ENCODE measurements at places on chromosomes 13 and 19.

DNA sequence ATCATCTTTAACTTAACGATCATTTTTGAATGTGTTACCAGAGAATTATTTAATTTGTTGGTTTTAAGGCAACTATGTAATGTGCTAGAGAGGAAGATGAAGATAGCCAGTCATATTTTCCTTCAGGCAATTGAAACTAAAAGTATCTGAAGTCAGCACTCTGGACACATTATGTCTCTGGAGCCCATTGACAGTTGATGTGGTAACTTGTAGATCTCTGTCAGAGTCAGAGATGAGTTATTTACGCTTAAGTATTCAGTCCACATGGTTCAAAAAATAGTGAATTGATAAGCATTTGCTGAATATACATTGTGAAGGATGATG lies 2.1 kb downstream of the ZMYM2 start:
- DNase-seq: no peak

- no peak for DNase-seq
Measured at GRCh38 chr19:31338069-31338776, 11.0 kb downstream of the TSHZ3 start.

- DNase-seq: no peak
Measured at GRCh38 chr19:41098762-41099161, 10.5 kb downstream of the CYP2A13 start.

DNA sequence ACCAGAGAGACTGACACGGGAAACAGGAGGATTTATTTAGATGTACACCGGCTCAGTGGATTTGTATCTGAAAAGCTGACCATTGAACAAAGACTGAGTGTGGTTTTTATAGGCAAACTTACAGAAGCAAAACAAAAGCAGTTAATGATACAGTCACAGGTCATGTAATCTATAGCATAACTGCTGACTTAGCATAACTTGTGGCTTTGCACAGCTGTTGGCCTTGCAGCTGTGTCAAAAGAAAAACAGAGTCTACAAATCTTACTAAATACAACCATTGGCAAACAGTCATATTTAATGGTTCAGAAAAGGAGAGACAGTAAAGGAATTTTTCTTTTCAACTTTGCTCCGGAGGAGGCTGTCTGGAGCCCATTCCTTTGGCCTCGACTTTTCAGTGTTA lies 2.3 kb upstream of the ILF3 start:
- DNase-seq: no peak

DNA sequence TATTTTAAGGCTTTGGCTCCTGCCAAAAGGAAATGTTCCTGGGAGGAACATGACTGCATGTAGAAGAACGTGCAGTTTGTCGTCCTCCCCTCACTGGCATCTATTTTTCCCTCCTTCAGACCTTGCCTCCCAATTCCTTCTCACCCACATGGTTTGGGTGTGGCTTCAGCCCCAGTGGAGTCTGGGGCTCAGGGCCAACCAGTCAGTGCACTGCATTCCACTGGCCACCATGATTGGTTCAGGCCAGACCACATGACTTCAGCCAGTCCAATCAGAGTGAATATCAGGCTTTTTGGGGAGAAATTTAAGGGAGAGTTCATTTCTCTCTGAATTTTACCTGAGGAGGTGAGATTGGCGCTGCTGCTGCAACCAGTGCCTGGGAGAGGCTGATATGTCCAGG lies 171.6 kb downstream of the ZIC5 start:
- no peak for DNase-seq

- no peak for DNase-seq
Measured at GRCh38 chr19:18596752-18597157, 8.2 kb downstream of the REX1BD start.

DNA sequence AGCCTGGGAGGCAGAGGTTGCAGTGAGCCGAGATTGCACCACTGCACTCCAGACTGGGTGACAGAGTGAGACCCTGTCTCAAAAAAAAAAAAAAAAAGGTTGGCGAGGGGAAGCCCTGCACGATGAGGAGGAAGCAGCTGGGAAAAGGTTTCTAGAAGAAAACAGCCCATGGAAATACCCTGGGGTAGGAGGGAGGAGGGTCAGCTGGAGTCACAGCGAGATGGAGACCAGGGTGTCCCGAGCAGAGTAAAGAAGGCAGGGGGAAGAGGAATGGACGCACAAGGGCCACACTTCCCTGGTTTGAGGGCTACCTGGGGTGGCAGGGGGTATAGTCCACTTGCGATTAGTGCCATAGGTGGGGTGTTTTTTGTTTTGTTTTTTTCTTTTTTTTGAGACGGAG lies 6.4 kb downstream of the KANK3 start:
- DNase-seq: no peak

- no peak for DNase-seq
Measured at GRCh38 chr13:37640499-37640898, 41.9 kb upstream of the POSTN start.

- DNase-seq: no peak
Measured at GRCh38 chr19:46211201-46211881, 18.2 kb upstream of the IGFL1 start.

GRCh38 chr19:30547246-30547645 lies 175.1 kb downstream of the ZNF536 start:
- no peak for DNase-seq

DNA sequence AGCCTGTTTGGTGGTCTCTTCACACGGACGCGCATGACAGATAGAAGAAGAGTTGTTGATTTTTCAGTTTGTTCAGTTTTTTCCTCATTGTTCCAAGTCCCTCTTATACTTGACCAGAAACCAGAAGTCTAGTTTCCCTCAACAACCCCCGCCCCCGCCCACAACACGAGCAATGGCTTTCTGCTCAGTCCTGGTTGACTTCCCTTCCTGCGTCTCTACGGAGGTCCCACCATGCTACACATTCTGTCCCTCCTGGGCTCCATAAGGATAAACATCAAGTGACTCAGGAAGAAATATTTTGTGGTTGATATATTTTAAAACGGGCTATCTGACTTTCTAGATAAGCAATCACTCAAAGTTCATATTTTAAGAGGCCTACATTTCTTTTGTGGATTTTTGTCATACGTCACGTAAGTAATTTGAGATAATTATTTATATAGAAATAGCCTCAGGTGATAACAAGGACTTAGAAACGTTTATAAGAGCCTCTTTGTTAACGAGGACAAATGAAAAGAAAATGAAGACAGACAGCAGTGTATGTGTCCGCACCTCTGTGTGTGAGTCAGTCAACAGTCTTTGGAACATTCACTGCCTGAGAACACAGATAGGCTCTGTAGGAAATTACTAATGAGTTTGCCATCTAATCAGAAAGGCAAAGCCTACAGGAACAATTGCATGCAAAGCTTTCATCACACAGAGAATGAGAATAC lies 214.4 kb downstream of the RAP2A start:
- DNase-seq: no peak

DNA sequence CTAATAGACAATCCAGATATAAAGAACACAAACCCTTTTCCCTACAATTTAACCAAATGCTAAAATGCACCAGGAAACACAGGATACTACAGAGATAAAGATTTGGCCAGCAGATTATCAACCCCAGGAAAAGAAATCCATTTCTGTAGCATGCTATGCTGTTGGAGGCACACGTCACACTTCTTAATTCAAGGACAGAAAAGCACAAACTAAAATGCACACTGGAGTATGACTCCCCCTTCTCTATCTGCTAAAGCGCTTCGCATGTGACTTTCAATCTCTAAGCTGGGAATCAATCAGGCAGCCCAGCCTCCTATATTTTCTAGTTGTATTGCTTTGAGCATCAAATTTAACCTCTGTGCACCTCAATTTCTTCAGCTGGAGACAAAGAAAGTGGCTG lies 22.2 kb downstream of the ABCC4 start:
- DNase-seq: no peak

DNA sequence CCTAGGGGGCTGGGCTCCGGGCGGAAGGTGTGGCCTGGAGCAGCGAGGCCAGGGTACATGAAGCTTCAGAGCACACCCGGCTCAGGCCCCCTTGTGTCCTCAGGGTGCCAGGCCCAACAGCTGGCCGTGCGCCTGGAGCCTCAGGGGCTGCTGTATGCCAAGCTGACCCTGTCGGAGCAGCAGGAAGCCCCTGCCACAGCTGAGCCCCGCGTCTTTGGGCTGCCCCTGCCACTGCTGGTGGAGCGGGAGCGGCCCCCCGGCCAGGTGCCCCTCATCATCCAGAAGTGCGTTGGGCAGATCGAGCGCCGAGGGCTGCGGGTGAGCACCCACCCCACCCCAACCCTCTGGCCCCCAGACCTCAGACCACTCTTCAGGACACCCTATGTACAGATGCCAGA lies 3.2 kb downstream of the SYDE1 start:
- DNase-seq: no peak

DNA sequence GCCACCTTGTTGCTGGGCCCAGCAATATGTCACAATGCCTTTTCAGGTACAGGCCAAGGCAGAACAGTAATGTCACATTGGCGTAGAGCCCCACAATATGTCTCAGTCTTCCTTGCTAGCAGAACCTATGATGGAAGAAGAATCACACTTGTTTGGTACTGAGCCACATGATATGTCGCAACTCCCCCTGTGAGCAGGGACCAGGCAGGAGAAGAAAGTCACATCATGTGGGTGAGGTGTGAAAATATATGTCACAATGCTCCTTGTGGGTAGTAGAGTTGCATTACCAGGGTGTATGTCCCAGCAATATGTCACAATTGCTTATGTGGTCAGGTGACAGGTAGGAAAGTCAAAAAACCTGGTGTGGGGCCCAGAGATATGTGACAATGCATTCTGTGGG lies 7.1 kb upstream of the ZNF91 start:
- DNase-seq: peak; percentile 64

GRCh38 chr19:17021793-17022590 lies 4.6 kb downstream of the CPAMD8 start:
- DNase-seq: peak; percentile 76

DNA sequence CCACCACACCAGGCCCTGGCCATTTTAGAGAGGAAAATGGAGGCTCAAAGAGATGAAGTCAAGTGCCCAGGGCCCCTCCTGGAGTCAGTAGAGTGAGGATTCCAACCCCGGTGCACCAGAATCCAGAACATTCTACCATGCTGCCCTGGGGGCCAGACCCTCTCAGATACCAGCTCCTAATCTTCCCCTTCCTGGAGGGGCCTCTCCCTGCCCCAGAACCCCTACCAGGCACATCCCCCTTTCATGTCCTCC lies 11.1 kb downstream of the CAPN12 start:
- DNase-seq: no peak

DNA sequence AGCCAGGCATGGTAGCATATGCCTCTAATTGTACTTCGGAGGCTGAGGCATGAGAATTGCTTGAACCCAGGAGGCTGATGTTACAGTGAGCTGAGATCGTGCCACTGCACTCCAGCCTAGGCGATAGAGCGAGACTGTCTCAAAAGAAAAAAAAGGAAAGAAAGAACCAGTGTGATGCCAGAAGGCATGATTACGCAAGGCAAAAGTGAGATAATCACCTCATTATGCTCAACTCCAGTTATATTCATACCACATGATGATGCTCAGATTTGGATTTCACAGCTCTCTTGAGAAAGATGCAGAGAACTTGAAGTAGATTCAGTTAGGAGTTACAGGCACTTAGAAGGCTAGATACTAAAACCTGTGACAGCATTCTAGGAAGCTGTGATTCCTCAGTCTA lies 21.8 kb downstream of the RCBTB1 start:
- no peak for DNase-seq

DNA sequence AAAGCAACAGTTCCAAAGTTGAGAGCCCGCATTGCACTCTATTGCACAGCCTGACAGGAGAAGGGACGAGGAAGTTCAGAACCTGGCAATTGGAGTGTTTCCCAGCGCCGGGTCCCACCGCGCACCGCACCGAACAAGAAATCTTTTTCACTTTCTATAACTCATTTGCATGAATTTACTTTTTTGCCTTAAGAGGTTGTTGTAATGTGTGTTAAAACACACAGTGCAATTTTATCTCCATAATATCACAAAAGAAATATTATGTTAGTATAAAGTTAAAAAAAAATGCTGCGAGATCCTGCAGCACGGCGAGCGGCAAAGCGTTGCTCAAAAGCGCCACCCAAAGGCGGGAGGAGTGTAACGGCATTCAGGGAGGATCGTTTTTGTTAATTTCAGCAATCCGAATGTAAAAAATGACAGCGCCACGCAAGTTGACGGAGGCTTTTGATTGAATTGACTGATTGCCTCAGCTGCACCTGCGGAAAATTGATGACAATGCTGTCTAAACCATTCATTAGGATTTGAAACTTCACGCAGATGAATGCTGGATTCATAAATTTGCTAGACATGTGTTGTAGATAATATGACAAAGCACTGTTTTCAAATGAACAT lies 303.6 kb upstream of the ZNF507 start:
- DNase-seq: peak; percentile 43

DNA sequence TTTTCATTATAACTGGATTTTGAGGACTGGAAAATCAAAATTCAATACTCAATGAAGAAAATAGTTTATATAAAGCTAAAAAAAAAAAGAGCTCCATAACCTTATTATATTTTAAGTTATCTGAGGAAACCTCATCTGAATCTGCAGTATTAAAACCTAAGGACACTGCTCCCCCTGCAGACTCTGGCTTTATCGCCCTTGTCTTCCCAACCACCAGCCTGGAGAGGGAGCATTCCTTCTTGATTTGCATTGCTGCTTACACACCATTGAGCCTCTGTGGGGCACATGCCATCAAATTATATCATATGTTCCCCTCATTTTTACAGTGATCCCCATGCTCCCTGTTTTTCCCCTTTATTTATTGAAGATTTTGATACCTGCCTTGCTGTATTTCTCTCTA lies 871.4 kb upstream of the GPC6 start:
- no peak for DNase-seq

GRCh38 chr13:26626271-26626670 lies 68.8 kb downstream of the WASF3 start:
- no peak for DNase-seq

DNA sequence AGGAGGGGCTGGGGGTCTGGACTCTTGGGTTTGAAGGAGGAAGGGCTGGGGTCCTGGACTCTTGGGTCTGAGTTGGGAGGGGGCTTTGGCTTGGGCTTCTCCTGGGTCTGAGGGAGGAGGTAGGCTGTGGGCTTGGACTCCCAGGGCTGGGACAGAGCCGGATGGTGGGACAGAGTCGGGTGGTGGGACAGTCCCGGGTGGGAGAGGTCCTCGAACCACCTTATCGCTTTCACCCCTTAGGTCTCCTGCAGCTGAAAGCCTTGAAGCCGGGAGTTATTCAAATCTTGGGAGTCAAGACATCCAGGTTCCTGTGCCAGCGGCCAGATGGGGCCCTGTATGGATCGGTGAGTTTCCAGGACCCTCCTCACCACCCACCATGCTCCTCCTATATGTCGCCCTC lies 1.4 kb downstream of the FGF21 start:
- no peak for DNase-seq

Data from HL-60 (cell line).